ENCODE measurements at places on chromosomes 2 and 18. TPM values are rescaled to one million over a fixed set of nuclear protein-coding genes. Genes with fewer than 3 reads are reported as not detected.

GRB14 gene
- total RNA-seq: 46.3 TPM

- peaks cover 4% of the 10 kb centered on the region for H3K36me3 ChIP-seq
- H3K27me3 ChIP-seq: no peaks in the 10 kb centered on the region
- DNase-seq: no peak
- H3K4me1 ChIP-seq: no peaks in the 10 kb centered on the region
- H3K4me3 ChIP-seq: no peak overlapping the region
Observed at GRCh38 chr18:24459772-24460171, 665 bp upstream of the HRH4 start.

DNA sequence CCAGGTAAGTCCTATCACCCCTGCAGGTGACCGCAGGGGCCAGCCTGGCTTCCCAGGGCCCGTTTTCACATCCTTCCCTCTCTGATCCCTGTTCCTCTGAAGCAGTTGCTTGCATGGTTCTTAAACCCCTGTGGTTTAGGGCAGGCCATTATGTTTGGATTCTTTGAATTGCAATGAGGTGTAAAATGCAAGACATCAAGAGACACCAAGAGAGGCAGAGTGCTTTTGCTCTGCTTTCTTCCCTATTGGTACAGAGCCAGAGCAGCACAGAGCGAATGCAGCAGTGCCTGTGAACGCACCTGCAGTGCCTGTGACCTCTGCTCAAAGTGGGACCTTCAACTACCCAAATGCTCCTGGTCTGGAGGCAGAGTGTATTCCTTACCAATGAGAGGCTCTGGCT lies 7.6 kb downstream of the RFX8 start:
- H3K4me1 ChIP-seq: peaks cover 3% of the 10 kb centered on the region
- H3K27me3 ChIP-seq: peaks cover 30% of the 10 kb centered on the region
- no peak overlapping the region for H3K27ac ChIP-seq
- H3K36me3 ChIP-seq: no peaks in the 10 kb centered on the region

GRCh38 chr2:226652369-226652768 lies 147.3 kb downstream of the IRS1 start:
- no peak overlapping the region for H3K27ac ChIP-seq
- DNase-seq: no peak
- no peaks in the 10 kb centered on the region for H3K27me3 ChIP-seq
- peaks cover 8% of the 10 kb centered on the region for H3K36me3 ChIP-seq
- H3K4me1 ChIP-seq: peaks cover 21% of the 10 kb centered on the region

DNA sequence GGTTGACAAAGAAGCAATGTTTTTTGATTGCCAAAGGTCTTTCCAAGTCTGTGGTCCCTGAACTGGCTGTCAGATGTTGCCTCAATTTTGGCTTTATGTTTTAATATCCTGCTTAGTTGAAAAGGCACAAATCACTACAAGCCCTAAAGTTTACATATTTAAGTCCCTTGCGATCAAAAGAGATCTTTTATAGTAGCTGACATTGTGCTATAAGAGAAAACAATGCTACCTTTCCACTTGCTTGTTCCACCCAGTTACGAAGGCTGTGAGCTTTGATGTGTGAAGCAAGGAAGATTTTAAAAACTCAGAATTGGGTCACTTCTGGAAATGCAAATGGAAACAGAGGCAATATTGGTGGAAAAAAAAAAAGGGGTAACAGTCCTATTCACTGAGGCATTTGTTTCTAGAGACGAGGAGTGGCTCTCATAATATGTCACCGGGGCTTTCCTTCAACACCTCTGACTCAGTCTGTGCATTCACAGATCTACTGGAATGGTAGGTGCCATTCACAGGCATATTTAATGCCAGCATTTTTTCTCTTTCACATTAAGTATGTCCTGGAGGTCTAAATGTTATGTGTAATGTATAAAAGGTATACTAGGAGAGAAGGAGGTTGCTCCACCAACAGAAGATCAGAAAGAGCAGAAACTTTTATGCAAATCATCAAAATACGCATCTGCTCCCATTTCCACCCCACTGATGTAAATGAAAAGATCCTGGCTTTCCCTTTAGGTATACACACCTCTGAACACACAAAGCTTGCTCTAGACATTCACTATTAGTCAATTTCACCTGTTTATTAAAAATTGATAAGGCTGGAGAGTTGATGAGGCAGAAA lies 91.8 kb downstream of the TGIF1 start:
- DNase-seq: no peak
- no peaks in the 10 kb centered on the region for H3K27me3 ChIP-seq
- H3K36me3 ChIP-seq: no peaks in the 10 kb centered on the region
- H3K4me3 ChIP-seq: no peak overlapping the region
- H3K27ac ChIP-seq: no peak overlapping the region

GRCh38 chr2:206521612-206522011 lies 78.3 kb downstream of the ADAM23 start:
- H3K27me3 ChIP-seq: peaks cover 6% of the 10 kb centered on the region
- H3K27ac ChIP-seq: no peak overlapping the region
- DNase-seq: no peak
- no peak overlapping the region for H3K4me3 ChIP-seq
- H3K36me3 ChIP-seq: no peaks in the 10 kb centered on the region

TRAF3IP1 gene
- 27.0 TPM for total RNA-seq

SKOR2 gene
- not detected for total RNA-seq

GRCh38 chr2:23698721-23699579 lies 228.0 kb downstream of the ATAD2B start:
- no peaks in the 10 kb centered on the region for H3K27me3 ChIP-seq
- no peak overlapping the region for H3K27ac ChIP-seq
- H3K36me3 ChIP-seq: peaks cover 13% of the 10 kb centered on the region
- peaks cover 4% of the 10 kb centered on the region for H3K4me1 ChIP-seq
- no peak overlapping the region for H3K4me3 ChIP-seq

MFSD2B gene
- 1.2 TPM for total RNA-seq

- DNase-seq: no peak
- no peak overlapping the region for H3K4me3 ChIP-seq
- H3K36me3 ChIP-seq: no peaks in the 10 kb centered on the region
- peaks cover 58% of the 10 kb centered on the region for H3K27me3 ChIP-seq
Observed at GRCh38 chr2:86821842-86822241, 31.1 kb upstream of the CD8A start.

DNA sequence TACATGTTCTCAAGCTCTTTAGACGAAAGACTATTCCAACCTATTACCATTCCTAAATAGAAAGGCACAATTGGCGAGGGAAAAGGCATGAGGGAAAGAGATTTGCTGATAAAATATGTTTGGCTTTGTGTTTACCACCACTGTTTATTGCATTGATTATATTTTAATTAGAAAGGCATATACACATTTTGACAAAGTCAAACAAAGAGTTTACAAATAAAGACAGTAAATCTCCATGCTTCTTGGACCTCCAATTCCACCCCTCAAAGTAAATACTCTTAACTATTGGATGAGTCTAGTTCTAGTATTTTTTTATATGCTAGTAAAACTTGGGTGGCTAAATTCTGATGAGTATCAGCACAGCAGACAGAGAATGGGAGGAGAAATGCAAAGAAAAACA lies 521.4 kb downstream of the FBXO15 start:
- H3K4me1 ChIP-seq: peaks cover 1% of the 10 kb centered on the region
- no peak overlapping the region for H3K27ac ChIP-seq
- H3K4me3 ChIP-seq: no peak overlapping the region
- no peak for DNase-seq
- H3K27me3 ChIP-seq: no peaks in the 10 kb centered on the region

DNA sequence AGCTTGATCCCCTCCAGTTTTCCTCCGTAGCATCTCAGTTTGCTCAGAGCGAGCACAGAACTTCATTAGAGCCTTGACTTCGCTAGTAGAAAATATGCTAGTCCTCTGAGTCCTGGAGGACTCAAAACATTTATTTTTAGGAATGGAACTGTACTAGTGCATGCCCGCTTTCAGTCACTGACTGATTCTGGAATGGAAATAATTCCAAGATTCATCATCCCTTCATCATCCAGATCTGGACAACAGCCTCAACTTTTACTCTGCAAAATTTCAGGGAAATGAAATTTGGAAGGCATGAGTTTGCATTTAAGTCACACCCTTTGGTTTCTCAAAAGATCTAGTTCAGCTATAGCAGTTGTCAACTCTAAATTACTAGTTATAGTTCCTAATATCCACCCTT lies 304.6 kb downstream of the XIRP2 start:
- H3K27ac ChIP-seq: no peak overlapping the region
- no peak for DNase-seq
- no peak overlapping the region for H3K4me3 ChIP-seq
- H3K27me3 ChIP-seq: no peaks in the 10 kb centered on the region
- peaks cover 13% of the 10 kb centered on the region for H3K4me1 ChIP-seq
- no peaks in the 10 kb centered on the region for H3K36me3 ChIP-seq

GRCh38 chr18:77056344-77057005 lies 76.1 kb downstream of the MBP start:
- peak overlapping the region; percentile 19 for H3K4me3 ChIP-seq
- H3K4me1 ChIP-seq: peaks cover 35% of the 10 kb centered on the region
- H3K27me3 ChIP-seq: no peaks in the 10 kb centered on the region
- DNase-seq: no peak
- peaks cover 9% of the 10 kb centered on the region for H3K36me3 ChIP-seq

GRCh38 chr2:238567996-238568395 lies 141.3 kb downstream of the ASB1 start:
- H3K36me3 ChIP-seq: no peaks in the 10 kb centered on the region
- no peak overlapping the region for H3K27ac ChIP-seq
- no peaks in the 10 kb centered on the region for H3K4me1 ChIP-seq
- no peak for DNase-seq
- H3K27me3 ChIP-seq: peaks cover 4% of the 10 kb centered on the region

DLGAP1 gene
- total RNA-seq: 16.7 TPM

DNA sequence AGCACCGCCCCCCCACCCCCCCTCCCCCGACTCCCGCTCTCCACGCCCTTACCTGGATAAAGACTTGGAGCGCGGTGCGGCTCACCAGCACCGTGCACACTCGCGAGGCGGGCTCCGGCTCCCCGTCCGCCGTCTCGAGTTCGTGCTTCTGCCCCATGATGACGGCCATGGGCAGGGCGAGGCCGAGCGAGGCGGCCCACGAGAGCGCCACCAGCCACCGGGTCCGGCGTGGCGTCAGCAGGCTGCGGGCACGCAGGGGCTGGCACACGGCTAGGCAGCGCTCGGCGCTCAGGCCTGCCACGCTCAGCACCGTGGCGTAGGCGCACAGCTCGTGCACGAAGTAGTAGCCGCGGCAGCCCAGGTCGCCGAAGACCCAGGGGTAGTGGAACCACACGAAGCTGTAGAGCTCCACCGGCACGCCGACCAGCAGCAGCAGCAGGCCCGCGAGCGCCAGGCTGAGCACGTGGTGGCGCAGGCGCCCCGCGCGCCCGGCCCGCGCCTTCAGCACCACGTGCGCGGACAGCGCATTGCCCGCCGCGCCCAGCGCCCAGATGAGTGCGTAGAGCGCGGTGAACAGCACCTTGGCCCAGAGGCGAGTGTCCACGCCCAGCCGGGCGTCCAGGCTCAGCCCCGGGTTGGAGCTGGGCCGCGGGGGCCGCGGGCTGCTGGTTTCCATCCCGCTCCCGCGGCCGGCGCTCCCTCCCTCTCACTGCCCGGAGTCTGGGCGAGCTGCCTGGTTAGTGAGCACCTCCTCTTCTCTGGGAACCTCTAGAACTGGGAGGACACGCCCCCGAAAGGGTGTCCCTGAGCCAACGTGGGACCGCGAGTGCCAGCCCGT lies at the start of gene NTSR2:
Gene NTSR2 (minus strand): TSS at position 742 of the 838 bp plus-strand sequence. CDS start 66 bp downstream, at position 676.
- peak; percentile 73 for DNase-seq
- no peak within 1 kb of the TSS for H3K27ac ChIP-seq
- peaks cover 59% of the 10 kb centered on the region for H3K27me3 ChIP-seq
- no peaks in the 10 kb centered on the region for H3K36me3 ChIP-seq

- no peak for DNase-seq
- H3K4me1 ChIP-seq: peaks cover 8% of the 10 kb centered on the region
- no peak overlapping the region for H3K27ac ChIP-seq
- no peaks in the 10 kb centered on the region for H3K36me3 ChIP-seq
- no peaks in the 10 kb centered on the region for H3K27me3 ChIP-seq
- no peak overlapping the region for H3K4me3 ChIP-seq
Observed at GRCh38 chr2:83941886-83942285, 517.2 kb downstream of the SUCLG1 start.

DNA sequence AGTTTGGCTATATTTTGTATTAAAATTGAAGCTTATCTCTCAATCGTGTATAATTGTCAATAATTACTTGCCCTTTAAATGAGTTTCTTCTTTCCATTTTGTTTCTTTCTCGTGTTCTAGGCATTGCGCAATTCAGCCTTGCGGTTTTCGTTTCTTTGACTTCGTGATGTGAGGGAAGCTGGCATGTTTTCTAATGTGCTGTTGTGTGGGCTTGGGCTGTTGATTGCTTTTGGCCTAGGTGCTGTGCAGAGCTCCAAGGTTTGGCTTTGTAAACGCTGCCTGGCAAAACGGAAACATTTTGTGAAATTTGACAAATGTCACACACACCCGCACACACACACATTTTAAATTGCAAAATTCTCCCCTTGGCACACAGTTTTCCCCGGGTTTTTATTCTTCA lies 242.6 kb upstream of the TCF4 start:
- H3K27ac ChIP-seq: no peak overlapping the region
- H3K27me3 ChIP-seq: no peaks in the 10 kb centered on the region
- no peak for DNase-seq
- no peaks in the 10 kb centered on the region for H3K36me3 ChIP-seq

DNA sequence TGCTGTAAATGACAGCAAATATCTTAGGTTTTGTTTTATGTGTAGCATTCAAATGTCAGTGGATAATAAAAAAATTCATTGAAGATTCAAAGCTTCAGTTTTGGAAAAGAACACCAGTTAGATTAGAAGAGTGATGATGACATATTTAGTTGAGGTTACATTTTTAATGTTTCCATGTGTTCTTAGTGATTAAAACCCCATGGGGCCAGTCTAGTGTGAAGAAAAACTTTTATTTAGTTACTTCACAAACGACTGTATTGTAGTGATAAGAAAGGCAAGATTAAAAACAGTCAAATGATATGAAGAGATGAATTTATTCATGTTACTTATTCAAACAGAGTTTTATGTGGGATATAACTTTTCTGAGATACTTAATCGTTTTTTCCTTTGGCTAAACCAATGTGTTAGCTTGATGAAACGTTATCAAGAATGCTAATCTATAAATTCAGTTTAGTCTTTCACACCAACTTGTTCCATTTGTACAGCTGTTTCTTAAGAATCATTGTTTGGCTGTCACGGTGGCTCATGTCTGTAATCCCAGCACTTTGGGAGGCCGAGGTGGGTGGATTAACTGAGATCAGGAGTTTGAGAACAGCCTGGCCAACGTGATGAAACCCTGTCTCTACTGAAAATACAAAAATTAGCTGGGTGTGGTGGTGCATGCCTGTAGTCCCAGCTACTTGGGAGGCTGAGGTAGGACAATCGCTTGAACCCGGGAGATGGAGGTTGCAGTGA lies 11.6 kb downstream of the BMPR2 start:
- no peak overlapping the region for H3K27ac ChIP-seq
- no peaks in the 10 kb centered on the region for H3K27me3 ChIP-seq

POU3F3 gene
- total RNA-seq: not detected

- H3K4me1 ChIP-seq: no peaks in the 10 kb centered on the region
- H3K27ac ChIP-seq: no peak overlapping the region
- H3K27me3 ChIP-seq: no peaks in the 10 kb centered on the region
- no peaks in the 10 kb centered on the region for H3K36me3 ChIP-seq
- DNase-seq: no peak
Observed at GRCh38 chr18:2402084-2402483, 169.2 kb downstream of the METTL4 start.

TWIST2 gene
- total RNA-seq: not detected

KLF11 gene
- total RNA-seq: 4.6 TPM
